Activated T-helper 1 cell treated with anti-CD3 and anti-CD28 coated beads, Interleukin-12 subunit alpha, Interleukin-12 subunit beta, Interleukin-2, Interleukin-4 antibody, amounts not matched to agents 30 ng/mL and 10 ng/mL and 1 ng/mL, durations not matched to agents 14 hours and 24 hours and 36 hours (primary cell): ENCODE measurements at places on chromosomes 16 and 17. TPM values are rescaled to one million over a fixed set of nuclear protein-coding genes. Genes with fewer than 3 reads are reported as not detected.

- no peak for DNase-seq
These were observed 6.3 kb upstream of the SREBF1 start for GRCh38 chr17:17843096-17843495.

- no peak for DNase-seq
These were observed 11.8 kb upstream of the ALDH3A1 start for GRCh38 chr17:19759568-19760549.

- DNase-seq, result no peak
These were observed 18.4 kb downstream of the SDR42E1 start for GRCh38 chr16:81992859-81993258.

Gene GCGR
- not detected in 2 replicates for total RNA-seq

- DNase-seq, result no peak
These were observed 1.8 kb upstream of the ADAT1 start for GRCh38 chr16:75624921-75625334.

Gene CACNG1
- total RNA-seq, result not detected in 2 replicates

Gene HYDIN
- 0.17 TPM in 1 of 2 replicates, not detected in the other for total RNA-seq

DNA sequence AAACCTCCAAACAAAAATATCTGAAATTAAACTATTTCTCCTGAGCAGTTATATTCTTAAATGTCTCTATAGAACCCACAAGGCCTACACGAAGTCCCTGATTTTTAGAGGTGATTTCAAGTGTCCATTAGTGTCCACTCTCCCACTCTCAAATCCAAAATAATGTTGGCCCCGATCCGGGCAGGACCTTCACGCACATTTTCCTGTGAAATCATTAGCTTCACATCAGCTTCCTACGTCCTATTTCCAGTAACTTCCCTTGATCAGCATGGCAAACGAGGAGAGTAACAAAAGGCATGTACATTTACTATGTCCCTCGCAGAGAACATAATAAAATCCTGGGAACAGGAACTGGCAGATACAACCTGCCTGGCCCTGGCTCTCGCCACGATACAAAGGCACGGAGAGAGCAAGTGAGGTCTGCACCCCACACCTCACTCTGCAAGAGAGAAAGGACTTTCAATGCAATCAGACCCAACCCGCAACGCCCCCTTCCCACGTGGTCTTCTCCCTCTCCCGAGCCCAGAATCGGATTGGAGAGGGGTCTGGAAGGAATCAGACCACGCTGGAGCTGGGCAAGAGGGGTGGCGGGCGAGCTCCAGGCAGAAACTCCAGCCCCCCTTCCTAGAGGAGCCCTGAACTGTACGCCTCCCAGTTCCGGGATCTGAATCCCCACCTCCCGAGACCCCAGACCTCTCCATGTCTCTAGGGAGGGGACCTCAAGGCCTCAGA, 17.5 kb upstream of the C17orf78 start:
- DNase-seq, result peak; percentile 11

DNA sequence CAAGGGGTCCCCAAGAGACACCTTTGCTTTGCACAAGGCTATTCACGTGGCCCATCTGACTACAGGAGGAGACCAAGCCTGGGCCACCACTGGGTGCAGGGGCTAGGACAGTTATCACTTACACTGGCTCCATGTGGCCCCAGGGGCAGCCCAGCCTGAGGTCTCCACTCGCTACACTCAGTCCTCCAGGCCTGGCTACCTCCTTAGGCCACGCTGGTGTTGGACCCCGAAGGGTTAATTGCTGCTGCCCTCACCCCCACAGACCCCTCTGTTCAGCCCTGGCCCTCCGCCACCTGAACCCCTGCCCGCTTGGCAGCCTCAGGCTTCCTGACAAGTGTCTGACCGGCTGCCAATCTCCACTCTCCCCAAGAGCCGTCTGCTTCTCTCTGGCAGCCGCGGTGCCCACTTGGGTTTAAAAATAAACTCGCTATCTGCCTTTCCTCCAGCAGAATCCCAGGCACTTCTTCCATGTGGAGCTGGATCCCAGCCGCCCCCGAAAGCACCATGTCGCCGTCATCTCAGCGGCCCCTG, 27.8 kb downstream of the ADAM11 start:
- DNase-seq, result no peak

DNA sequence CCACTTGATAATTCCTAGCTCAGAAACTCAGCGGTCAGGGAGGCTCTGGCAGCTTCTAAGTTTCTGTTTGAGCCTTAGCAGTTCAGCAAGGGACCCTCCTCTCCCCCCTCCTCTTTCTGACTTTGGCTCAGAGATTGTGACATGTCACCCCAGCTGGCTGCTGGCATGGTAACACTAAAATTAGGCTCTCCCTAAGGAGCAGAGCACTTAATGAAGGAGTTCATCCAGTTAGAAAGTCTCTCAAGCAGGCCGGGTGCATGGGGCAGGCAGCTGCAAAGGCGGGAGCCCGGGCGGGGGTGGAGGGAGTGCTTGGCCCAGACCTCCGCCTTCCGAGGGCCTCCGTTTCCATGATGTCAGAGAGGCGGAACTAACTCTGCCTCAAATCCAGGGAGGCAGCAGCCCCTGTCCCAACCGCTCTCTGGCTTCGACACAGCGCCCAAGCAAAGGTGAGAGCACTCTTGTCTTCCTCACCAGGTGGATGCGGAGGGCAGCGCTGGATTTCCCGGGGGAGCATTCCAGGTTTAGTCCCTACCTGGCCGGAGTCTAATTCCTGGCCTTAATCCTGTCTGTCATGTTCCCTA, 128.0 kb upstream of the PLCG2 start:
- DNase-seq, result no peak

DNA sequence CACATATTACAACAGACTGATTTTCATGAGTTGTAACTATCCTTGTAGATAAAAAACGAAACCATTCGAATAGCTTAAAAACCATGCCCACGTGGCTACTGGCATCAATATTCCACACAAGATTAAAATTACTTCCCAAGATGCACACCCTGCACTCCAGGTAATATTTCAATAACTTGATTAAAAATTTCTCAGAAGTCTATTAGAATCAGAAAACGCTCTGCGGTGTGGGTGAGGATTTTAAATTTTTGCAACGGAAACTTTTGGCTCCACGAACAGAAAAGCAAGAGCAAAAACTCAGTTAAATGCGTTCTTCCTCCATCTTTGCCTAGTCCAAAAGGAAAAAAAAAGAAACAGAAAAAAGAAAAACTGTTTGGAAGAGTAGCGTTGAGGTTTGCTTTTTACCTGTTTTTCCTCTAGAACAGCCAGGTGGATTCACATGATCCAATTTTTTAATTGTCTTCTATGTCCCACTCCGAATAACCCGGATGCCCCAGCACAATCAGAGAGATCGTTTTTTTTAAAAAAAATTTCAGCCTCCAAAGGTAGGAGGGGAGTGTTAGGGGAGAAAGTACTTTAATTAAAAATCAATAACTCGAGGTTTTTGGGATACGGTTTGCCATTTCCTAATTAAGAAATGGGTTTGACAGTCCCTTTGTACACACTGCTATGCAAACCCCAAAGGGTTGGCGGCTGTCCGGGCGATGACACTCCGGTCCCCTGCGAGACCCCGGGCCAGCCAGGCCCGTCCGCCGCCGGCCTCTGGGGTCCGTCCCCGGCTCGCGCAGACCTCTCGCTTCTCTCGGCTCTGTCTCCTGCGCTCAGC, 708 bp upstream of the NFAT5 start:
- DNase-seq, result no peak

DNA sequence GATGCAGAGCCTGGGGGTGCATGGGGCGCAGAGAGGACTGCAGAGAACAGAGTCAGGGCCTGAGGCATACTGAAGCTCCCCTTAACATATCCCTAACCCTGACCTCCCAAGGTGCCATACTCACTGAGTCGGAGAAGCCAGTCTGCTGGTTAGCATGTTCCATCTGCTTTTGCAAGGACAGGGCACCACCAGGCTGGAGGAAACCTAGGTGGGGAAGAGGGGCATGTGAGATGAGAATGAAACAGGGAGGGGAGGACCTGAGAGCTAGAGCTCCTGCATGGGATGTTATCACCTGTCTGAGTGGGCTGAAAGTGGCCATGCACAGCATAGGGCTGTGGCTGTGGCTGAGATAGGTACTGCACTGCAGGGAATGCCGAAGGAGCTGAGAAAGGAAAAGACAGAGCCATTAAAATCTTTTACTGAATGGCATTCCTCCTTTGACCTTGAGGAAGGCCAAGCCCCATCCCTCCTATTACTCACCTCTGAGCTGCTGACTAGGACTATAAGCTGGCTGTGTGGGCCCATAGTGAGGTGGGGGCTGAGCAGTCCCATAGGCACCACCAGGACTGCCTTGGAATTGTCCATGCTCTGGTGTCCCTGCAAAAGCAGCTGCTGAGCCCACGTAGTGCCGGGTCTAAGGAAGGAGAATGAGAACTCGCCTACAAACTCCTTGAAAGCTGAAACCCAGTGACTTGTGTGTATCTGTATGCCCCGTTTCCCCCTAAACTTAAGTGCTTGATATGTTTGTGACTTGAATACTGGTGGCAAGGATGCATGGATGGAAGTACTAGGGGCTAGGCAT, 1.9 kb downstream of the GPS2 start:
- no peak for DNase-seq

- DNase-seq, result peak; percentile 19
These were observed 25.4 kb downstream of the DNAJA2 start for GRCh38 chr16:46947900-46948547.

- DNase-seq, result no peak
These were observed 1.6 kb downstream of the BCAS3 start for GRCh38 chr17:60679287-60679686.

DNA sequence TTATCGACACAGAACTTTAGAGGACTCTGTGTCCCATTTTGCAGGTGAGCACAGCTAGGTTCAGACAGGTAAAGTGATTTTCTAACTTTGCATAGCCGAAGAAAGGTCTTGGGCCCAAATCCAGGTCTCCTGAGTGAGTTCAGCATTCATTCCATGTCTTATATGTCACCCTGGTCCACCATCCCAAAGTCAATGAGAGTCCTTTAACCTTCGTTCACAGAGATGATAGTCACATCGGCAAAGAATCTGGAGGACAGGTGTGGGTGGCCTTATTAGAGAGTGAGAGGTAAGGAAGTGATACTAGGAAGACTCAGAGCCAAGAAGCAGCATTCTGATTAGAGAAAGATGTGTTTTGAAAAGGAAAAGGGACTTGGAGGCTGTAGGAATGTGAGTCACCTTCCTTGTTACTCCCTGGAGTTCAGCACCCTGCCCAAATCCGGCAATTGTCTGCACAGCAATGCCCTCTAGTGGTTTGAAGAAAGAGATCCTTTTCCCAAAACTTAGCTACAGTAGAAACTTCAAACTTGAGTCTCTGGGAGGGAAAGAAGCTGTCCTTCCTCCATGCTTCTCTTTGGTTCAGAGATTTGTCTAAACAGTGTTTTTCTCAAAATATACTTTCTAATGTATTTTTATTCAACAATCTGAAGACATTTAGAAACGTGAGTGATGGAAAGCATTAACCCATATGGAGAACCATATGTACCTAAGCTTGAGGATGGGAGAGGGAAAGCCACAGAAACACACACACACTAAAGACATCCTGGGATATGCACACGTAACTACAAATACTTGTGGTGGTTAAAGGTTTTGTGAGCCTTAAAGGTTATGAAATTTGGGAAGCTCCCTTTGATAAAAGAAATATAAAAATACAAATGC, 96.4 kb upstream of the SHISA6 start:
- DNase-seq, result no peak

DNA sequence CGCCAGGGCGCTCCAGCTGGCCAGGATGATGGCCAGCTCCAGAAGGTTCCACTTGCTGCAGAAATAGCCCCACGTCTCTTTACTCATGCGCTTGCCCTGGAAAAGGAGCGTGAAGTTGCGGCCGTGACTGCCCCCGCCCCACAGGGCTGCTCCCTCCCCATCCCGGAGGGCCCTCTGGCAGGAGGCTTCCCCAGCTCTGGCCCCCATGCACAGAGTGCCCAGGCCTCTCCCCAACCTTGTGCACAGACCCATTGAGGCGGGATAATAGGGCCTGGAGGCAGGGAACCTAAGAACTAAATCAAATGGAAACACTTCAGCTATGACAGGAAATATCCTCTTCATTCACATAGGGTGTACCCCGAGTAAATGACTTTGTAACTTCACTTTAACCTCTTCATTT, 21.2 kb upstream of the GCSH start:
- no peak for DNase-seq

DNA sequence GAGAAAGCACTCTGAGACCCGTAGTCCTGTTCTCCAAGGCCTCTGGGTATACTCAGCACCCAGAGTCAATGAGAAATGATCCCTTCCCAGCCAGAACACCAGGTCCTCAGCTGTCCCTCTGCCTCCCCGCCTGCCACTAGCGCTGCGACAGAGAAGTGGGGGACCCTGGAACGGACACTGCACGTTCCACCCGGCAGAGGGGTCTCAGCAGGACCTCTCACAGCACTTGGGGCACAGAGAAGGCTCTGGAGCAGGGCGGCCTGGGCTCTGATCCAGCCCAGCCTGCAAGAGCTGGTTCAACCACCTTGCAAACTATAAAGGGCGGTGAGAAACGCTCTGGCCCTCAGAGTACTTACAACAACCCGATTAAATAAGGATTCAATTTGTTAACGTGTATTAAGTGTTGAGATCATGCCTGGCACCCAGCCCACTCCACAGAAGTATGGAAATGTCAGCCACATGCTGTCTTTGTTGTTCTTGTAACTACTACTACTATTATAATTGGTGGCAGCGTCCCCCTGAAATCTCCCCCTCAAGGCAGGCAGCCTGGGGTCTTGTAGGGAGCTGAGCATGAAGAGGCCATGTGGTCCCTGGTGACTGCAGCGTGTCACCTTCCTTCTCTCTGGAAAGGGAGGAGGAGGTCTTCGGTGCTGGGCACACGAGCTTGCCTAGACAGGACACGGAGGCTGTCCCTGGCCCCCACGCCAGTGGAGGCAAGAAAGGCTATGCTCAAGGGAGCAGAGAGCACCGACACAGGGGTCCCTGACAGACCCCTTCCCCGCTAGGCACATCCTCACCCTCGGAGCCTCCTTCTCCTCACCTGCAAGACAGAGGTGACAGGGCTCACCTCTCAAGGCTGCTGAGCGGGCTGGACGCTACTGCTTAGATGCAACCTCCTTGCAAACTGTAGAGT, 2.4 kb downstream of the OSGIN1 start:
- DNase-seq, result no peak

DNA sequence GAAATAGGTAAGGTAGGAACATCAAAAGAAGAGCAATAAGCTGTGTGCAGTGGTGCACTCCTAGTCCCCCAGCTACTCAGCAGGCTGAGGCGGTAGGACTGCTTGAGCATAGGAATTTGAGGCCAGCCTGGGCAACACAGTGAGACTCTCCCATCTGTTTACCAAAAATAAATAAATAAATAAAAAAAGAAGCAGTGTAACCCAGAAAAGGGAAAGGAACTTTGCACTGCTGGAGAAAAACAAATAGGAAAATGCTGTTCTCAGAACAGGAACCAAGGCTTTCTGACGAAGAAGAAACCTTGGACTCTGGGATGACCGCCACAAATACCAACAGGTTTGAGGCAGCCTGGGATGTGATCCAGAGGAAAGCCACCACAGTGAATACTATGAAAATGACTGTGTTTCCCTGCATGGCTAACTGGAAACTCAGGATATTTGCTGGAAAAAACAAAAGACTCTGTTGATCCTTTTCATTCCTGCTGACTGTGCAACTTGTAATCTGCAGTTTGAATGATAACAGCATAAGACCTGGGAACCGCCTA, 41.2 kb downstream of the TTC19 start:
- DNase-seq, result no peak

DNA sequence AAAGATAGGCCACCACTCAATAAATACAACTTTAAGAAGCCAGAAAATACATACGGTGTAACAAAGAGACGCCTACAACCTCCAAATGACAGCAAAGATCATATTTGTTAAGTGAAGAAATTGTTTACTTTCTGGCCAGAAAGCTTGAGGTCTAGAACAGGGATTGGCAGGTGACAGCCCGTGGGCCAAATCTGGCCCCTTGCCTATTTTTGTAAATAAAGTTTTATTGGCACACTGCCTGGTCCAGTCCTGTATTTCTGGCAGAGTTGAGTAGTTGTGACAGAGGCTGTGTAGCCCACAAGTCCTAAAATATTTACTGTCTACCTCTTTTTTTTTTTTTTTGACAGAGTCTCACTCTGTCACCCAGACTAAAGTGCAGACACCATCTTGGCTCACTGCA, 3.4 kb upstream of the CLEC19A start:
- no peak for DNase-seq
